ENCODE measurements at places on chromosomes 7 and 10.

DNA sequence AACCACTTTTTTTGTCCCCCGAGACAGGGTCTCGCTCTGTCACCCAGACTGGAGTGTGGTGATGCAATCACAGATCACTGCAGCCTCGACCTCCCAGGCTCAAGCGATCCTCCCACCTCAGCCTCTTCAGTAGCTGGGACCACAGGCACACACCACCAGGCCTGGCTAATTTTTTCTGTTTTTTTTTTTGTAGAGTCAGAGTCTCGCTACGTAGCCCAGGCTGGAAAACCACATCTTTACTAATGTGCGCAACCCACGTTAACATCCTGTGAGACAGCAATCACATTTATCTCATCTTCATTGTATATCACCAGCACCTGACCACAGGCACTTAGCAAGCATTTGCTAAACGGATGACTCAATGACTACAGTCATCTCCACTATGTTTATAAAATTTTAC lies 77.8 kb upstream of the ATP6V0A4 start:
- DNase-seq = no peak

GRCh38 chr10:126263006-126263676 lies 125.1 kb downstream of the ADAM12 start:
- DNase-seq = no peak

DNA sequence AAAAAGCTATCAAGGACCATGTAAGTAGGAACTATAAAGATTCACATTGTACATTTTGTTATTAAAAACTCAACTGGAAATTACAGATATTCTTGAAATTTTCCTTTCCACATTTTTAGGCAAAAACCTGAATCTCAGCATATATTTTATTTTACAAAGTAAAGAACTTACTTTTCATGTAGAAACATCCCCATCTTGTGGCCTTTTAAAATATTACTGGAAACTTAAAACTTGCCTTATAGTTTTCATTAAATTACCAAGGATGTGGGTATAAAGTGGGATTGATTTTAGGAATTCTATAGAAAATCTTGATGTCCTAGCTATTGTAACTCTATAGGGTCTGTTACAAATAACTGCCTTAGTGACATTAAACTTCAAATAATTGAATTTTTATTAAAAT lies 10.6 kb downstream of the DBF4 start:
- peak; percentile 23 for DNase-seq

- no peak for DNase-seq
These were observed 3.1 kb upstream of the PLPP4 start for GRCh38 chr10:120453886-120454285.

- DNase-seq = no peak
These were observed 886.8 kb downstream of the LRMDA start for GRCh38 chr10:76318211-76318610.

GRCh38 chr7:6637544-6638229 lies 569 bp downstream of the ZNF316 start:
- DNase-seq = peak; percentile 18

DNA sequence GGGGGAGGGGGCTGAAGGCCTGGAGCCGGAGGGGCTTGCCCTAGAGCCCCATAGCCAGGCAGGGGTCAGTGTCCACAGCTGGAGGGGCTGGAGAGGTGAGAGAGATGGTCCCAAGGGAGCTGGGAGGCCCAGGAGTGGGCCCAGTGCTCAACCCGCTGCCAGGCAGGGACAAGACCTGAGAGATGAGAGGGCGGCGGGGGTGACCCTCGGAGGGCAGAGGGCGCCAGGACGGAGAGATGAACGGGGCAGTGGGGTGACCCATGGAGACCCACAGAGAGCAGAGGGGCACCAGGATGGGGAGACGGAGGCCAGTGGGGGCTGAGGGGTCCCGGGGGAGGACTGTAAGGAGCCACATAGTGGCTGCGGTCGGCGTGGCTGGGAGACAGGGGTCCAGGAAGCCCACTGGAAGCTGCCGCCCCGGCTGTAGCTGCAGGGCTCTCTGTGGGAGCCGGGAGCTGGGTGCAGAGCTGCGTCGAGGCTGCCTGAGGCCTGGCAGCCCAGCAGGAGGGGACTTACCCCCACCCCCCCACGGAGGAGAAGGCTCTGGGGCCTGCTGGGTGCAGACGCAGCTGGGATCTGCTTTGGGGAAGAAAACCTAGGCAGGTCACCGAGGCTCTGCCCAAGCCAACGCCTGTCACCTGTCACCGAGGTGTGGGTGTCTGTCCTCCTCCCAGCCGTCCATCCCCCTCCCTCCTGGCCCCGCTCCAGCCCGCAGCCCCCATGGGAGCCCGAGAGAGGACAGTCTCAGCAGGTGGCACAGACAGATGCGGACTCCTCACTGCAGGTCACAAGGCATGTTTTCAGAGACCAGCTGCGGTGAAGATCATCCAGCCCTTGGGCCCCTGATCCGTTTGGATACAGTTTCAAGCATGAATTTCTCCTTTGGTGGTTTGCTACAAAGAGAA lies 25.1 kb downstream of the PWWP2B start:
- no peak for DNase-seq

- DNase-seq = no peak
These were observed 12.4 kb downstream of the GDF2 start for GRCh38 chr10:47334466-47335295.

DNA sequence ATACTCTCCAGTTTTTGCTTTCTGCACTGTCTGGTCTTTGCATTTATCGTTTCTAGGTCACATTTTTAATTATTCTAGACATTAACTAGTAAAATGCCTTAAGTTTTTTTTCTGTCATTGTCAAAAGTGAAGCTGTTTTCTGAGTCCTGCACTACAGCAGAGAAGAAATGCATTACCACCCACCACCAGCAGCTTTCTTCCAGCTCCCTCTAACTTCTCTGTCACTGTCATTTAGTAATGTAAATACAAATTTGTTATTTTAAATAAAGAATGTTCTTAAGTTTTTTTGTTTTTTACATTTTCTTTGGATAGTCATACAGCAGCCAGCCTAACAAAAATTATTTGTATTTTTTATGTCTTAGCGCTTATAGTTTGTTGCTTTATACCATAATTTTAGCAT lies 18.8 kb downstream of the PTPRZ1 start:
- DNase-seq = no peak

DNA sequence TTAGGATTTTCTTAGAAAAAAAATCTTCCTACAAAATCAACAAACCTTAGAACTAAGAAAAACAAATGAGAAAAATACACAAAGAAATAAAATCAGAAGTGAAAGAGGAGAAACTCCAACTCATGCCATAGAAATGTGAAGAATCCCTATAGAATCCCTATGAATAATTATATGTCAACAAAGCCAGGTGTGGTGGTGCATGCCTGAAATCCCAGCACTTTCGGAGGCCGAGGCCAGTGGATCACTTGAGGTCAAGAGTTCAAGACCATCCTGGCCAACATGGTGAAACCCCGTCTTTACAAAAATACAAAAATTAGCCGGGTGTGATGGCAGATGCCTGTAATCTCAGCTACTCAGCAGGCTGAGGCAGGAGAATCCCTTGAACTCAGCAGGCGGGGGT lies 27.1 kb downstream of the ACSM6 start:
- no peak for DNase-seq

Data from NCI-H1092 (cell line).